ENCODE measurements at places on chromosomes 16 and 17.

DNA sequence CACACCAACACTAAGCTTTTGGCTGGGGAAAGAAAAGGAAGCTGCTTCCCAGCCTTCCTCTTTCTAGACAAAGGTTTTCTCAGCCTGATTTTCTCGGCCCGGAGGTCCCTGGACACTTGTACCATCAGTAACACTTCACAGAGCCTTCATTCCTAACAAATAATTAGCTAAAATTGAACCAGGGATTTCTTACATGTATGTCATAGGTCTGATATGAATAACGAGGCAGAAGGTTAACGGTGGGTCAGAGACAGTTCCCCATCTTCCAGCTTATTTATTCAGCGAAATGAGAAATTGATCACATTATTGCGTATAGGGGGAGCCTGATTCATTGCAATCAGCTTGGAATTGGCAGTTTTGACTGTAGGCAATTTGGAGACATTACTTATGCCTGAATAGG is 142.5 kb downstream of the SALL1 start:
- DNase-seq: no peak

- DNase-seq: no peak
These were observed 76.7 kb downstream of the C16orf95 start for GRCh38 chr16:87240211-87241136.

DNA sequence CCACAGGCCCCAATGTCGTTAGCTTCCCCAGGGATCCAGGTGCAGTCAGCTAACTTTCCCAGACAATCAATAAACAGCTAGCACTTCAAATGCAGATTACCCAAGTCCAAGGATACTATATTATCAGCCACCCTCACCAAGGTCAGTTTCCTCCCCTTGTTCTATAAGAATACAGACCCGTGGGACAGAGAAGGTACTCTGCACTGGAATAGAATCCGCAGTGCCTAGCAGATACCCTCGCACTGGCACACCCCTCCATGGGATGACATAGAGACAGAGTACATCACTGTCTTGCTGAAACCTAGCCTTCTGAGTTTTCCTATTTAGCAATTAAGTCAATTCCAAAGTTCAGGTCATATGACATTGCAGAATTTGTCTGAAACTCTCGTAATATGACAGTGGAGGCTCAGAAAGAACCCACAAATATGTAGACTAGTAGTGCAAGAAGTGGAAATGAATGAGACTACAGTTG is 40.0 kb upstream of the ABCA10 start:
- DNase-seq: no peak

DNA sequence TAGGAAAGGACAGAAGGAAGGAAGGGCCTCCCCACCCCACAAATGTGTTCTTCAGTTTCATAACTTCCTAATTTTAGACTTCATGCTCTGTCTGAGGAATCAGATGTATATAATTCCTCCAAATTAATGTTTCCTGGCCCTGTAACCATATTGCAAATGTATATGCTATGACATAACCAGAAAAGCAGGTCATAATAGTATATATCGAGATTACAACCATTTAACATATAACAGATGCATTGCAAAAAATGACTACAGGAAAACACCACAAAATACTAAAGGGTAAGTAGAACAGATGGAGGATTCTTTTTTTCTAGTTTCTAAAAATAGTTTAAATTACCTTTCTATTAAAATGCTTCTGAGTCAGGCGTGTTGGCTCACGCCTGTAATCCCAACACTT is 3.1 kb upstream of the EXOC7 start:
- DNase-seq: no peak

- DNase-seq: no peak
These were observed 1.4 kb downstream of the MYO18A start for GRCh38 chr17:29178750-29179231.

DNA sequence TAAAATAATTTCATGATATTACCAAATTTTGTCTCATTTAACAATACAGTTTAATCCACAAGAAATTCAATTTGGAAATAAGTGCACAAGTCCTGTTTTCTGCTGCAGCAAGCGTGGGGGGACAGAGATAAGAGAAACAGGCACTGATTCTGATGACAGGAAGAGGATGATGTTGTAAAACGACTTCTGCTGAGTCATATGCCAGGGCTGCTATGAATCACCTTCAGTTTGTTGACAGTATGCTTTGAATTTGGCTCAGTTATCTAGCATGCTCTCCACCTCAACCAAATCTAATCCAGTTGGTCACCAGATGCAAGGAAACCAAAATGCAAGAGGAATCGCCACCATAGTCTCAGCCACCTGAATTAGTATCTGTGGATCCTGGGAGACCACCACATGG is 244.1 kb upstream of the MON1B start:
- no peak for DNase-seq

DNA sequence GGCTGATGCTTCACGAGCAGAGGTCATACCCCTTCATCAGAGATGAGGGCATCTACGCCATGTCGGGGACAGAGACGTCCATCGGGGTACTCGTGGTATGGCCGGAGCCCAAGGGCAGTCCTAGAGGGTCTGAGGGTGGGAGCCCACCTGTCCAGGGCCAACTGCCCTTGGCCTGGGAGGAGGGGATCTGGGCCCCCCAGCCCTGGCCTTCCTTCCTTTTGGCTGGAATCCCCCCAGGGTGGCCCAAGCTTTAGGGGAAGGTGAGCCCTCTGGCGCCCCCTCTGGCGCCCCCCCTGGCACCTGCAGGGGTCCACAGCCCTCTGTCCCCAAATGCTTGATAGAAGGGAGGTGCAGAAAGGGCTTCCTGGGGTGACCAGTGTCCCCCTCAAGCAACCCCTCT is 69.3 kb downstream of the SCNN1B start:
- no peak for DNase-seq

GRCh38 chr17:66675991-66676371 is 158.9 kb upstream of the CACNG5 start:
- no peak for DNase-seq

GRCh38 chr16:11780991-11781680 is 15.9 kb downstream of the ZC3H7A start:
- no peak for DNase-seq

DNA sequence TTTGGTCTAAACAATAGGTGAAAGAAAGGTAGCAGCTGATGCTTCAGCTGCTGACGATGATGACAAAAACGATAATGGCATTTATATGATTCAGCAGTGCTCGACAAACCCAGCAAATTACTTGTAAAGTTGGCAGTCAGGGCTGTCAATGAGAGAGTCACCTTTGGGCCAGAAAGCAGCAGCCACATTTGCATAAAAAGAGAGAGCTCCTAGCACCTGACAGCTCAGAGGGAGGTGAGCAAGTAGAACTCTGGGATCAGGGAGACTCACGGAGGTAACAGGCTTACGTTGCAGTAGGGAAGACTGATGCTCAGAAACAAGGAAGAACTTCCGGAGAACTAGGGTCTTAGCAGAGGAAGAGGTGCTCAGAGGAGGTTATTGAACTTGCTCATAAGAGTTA is 291.9 kb upstream of the ZFHX3 start:
- no peak for DNase-seq

- DNase-seq: no peak
These were observed 10.2 kb upstream of the SEC14L5 start for GRCh38 chr16:4947722-4948503.

GRCh38 chr16:26983426-26983825 is 83.3 kb upstream of the C16orf82 start:
- DNase-seq: no peak

GRCh38 chr16:12193692-12194091 is 217.2 kb downstream of the SNX29 start:
- DNase-seq: no peak

DNA sequence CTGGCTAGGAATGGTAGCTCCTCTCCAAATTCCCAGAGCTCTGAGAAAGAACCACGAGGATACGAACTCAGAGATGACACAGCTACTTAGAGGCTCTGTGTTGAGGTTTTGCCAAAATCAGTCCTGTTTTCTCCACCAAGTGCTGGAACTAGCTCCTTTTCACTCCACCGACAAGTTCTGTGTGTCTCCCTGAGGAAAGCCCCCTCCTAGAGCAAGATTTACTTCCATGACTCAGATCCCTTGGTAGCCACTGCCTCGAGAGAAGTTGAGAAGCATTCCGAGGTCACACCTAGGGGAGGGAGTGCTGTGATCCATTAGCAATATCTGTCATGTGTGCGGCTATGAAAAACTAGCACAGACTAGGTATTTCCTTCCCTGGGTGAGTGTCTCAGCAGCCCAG is 30.6 kb downstream of the IL21R start:
- DNase-seq: no peak
